Mammary epithelial cell (primary cell): ENCODE measurements at places on chromosomes 13 and 19. TPM values are rescaled to one million over a fixed set of nuclear protein-coding genes. Genes with fewer than 3 reads are reported as not detected.

Gene ARRDC5
- not detected in 2 replicates for total RNA-seq

Gene SSC5D
- 0.50 TPM for total RNA-seq

DNA sequence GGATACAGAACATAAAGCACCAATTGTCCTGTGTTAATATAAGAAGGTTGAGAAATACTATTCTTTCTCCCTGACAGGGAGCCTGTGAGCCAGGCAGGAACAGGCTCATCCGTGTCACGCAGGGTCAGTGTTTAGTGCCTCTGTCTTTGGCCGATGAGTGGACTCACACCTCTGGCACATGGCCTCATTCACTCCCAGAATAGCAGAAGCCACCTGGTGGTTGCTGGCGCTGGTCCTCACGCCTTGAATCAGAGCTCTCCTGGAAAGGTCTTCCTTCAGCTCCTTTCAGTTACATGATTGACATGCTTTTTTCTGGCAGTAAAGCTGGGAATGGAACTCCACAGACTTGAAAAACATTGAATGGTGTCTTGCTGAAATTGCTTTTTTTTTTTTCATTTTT is 28.1 kb upstream of the SIAH3 start:
- peak; percentile 60 for DNase-seq

Gene FAM216B
- not detected in 2 replicates for total RNA-seq
